ENCODE measurements at places on chromosomes 1 and 21. TPM values are rescaled to one million over a fixed set of nuclear protein-coding genes. Genes with fewer than 3 reads are reported as not detected.

Gene PBX1
- 1.9 TPM for total RNA-seq

Gene DMRTB1
- not detected for total RNA-seq

Gene FCN3
- not detected for total RNA-seq

Gene SMCP
- total RNA-seq, result not detected

Gene BMP8B
- 0.15 TPM for total RNA-seq

Gene SH2D5
- total RNA-seq, result 0.46 TPM

Gene NLRP3
- total RNA-seq, result 2.6 TPM

Gene ADCY10
- under 0.01 TPM for total RNA-seq

Gene TCP10L
- total RNA-seq, result not detected

Gene SCAF4
- total RNA-seq, result 5.0 TPM

Gene DEPDC1
- total RNA-seq, result 21.1 TPM

Gene OLIG1
- not detected for total RNA-seq

Gene TMEM125
- not detected for total RNA-seq

Gene TMEM81
- total RNA-seq, result 0.97 TPM

Gene ZNF695
- 1.6 TPM for total RNA-seq

Gene MROH9
- not detected for total RNA-seq

Gene SAMD13
- 3.6 TPM for total RNA-seq

Gene B4GALT2
- 85.8 TPM for total RNA-seq

Gene PYHIN1
- total RNA-seq, result not detected

Gene RABIF
- 5.8 TPM for total RNA-seq

Gene PLEKHM2
- 38.0 TPM for total RNA-seq

Gene LAD1
- total RNA-seq, result not detected

Gene CD84
- total RNA-seq, result not detected

Gene PAQR6
- total RNA-seq, result under 0.01 TPM

Gene ACTL8
- total RNA-seq, result under 0.01 TPM
